ENCODE measurements at places on chromosomes 4 and X.

DNA sequence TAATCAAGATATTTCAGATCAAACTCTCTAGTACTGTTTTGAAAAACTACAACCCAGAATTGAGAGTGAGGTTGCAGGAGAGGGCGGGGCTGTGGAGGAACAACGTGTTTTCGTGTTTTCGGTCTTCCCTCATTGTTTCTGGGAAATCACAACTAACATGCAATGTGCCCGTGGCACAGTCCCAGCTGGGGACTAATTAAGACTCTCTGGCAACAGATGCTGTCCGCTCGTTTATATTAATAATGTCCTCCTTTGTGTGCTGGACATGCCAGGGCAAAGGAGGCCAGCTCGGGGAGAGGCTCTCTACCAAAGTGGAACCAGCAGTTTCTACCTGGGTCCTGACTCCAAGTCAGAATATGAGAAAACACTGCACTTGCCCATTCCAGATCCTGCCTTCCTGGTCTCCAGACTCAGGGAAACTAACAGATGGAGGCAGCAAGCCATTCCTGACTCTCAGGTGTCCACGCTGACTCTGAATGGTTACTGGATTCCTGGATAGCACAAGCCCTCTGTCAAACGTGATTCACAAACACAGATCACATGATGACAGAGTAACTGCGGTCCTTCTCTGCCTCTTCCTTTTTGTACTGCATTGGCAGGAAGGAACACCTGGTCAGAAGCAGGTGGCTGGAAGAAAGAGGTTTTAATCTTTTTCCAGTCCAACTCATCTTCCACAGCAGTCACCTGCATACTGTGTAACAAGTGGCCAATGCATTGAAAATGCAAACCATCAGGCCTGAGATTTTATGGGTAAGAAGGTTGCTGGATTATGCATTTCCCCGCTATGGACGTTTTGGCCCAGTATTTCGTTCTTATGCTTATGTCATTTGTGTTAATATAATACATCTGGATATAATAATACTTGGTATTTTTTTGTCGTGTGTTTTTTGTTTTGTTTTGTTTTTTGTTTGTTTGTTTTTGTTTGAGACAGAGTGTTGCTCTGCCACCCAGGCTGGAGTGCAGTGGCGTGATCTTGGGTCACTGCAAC lies 65.0 kb downstream of the COQ2 start:
- no peak for DNase-seq

- no peak for DNase-seq
Measured at GRCh38 chrX:50470103-50471031, at the start of gene DGKK. Gene DGKK, minus strand, starts transcription at chrX:50470825. Its CDS starts 147 bp downstream, at chrX:50470678.

GRCh38 chr4:158161551-158162354 lies 11.1 kb downstream of the GASK1B start:
- no peak for DNase-seq

DNA sequence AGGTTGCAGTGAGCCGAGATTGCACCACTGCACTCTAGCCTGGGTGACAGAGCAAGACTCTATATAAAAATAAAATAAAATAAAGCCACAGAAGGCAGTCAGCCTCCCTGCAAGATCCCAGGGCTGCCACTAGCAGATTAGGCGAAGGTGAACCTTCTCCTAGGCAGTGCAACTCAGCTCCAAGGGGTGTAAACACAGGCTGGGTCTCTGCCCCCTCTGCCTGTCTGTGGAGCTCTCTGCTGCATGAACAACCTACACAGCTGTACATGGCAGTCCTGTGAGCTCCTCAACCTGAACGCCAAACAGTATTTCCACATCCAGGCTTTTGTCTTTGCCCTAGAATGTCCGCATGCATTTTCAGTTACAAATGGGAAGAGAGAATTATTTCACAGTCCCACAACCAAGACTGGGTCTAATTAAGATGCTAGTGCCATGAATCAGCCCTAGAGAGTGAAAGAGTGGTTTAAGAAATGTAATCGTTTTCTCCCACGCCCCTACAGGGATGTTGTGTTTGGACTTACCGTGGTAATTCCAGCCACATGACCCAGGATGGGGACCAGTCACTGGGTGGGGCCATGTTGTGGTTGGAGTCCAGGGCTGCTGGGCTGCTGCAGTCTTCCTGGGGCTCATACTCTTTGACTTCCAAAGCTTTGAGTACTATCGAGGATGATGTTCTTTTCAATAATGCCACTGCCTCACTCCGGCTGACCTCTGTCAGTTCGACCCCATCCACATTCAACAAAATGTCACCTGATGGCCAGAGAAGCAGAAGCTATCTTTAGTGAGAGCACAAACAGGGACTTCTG lies 99.0 kb downstream of the FIP1L1 start:
- DNase-seq, result no peak

DNA sequence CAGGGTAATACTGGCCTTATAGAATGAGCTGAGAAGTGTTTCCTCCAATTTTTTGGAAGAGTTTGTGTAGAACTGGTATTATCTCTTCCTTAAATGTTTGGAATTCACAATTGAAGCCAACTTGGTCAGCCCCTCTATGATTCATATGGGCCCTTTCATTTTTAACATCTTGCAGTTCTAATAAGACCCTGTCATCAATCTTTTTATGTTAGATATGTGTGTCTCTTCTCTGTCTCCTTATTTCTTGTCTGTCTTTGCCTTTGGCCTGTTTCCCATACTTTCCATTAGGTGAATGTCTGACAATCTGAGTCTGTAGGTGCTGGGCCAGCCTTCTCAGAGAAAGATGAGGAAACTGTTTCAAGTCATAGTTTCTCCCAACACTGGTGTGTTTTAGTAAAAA lies 88.7 kb downstream of the SLC16A2 start:
- no peak for DNase-seq

GRCh38 chrX:25070038-25070437 lies 54.3 kb upstream of the ARX start:
- DNase-seq, result no peak

Data from GM12864 (cell line).